ENCODE measurements at places on chromosomes 13 and 19.

GRCh38 chr13:109096101-109096500, 466.7 kb downstream of the MYO16 start:
- no peak for DNase-seq

DNA sequence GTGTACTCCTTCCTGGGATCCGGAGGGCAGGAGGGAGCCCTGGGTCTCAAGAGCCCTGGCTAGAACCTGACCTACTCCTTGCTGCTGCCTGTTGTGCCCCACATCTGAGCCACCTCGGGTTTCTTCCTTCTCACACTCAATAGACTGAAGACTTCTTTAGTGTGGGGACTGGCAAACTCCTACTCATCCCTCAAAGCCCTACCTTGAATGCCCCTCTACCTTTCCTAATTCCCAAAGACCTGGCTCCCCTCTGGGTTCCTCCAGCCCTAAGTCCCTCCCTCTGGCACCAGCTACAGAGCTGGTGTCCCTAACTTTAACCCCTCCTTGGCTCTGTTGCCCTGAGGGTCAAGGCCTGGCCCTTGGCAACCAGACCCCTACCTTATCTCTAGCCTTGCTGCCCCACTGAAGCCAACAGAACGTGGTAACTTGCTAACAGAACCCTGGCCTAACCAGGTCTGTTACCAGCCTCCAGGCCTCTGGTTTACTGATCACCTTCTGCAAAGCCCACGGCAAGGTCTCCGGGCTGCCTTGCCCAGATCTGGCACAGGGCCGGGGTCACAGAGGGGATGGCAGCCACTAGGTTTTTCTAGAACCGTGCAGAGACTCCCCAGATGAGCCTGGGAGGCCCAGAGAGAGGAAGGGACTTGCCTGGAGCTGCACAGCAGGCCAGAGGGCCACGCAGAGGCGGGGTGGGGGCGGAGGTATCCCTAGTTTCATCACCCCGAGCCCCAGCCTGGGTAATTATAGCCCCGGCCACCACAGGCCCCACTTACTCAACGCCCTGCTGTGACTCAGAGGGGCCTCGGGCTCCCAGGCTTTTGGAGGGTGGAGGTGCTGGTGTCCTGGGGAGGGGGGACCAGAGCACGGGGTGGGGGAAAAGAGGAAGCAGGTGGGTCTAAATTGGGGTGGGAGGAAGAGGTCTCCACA, 15.3 kb downstream of the ZBTB7A start:
- DNase-seq = no peak

DNA sequence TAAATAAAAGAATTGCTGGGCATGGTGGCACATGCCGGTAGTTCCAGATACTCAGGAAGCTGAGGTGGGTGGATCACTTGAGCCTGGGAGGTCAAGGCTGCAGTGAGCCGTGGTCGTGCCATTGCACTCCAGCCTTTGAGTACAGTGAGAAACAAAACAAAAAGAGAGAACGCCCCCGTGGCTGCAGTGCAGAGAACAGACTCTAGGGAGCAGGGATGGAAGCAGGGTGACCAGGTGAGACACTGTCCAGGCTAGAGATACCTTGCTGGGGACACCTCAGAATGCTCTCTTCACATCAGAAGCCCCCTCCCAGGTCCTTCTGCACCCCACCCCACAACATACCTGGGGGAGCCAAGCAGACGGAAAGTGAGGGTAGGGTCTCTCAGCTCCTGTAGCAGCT, 24.8 kb downstream of the MAP4K1 start:
- peak; percentile 61 for DNase-seq

- no peak for DNase-seq
Observed at GRCh38 chr13:113528813-113529180, 38.3 kb upstream of the DCUN1D2 start.

GRCh38 chr13:73754727-73755292, 379.4 kb downstream of the KLF12 start:
- peak; percentile 81 for DNase-seq

DNA sequence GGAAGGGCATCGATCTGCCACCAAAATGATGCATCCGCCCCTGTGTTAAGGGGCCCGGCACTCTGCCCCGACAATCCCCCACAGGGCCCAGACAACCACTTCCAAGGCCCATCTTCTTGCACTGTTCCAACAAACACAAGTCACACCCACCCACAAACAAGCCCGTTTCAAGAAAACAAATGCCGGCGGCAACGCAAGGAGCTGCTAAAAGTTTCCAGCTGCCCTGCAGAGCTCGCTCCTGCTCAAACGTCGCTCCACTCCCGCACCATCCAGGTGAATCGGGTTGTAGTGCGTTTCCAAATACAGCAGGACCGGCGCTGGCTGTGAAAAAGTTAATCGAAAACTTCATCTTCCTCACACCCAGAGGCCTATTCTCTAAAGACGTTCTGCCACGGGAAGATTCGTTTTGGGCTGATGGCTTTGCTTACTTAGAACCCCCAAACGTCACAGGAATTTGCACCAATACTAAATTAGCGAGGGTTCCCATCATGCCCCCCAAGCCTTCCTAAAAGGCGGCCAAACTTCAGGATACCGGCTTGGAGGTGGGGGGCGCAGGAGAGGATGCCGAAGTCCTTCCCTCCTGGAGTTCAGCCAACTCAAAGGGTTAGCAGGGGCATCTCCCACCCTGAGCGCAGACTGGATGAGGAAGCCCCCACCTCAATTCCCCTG, 107.4 kb upstream of the DOCK9 start:
- peak; percentile 55 for DNase-seq

DNA sequence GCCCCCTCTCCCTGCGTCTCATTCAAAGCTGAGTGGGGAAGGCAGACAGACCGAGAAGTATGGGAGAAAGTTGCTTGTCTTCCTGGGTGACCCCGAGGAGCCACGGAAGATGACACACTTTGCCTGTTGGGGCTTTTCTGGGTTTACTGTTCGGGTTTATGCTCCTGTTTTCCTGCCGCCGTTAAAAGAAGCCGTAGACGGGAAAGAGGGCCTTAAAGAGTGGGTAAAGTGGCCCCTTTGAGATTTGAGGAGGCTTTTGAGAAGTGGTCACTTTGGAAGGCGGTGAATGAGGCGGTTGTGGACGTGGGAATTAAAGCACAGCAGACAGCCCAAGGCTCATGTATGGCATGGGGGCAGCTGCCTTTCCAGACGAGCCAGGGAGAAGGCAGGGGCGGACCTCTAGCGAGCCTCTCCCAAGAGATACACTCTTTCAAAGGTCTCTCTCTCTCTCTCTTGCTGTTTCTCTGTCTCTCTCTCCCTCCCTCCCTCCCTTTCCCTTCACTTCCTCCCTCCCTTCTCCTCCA, 493 bp upstream of the LHFPL6 start:
- peak; percentile 47 for DNase-seq

- peak; percentile 85 for DNase-seq
Observed at GRCh38 chr19:18388100-18388959, 2.4 kb downstream of the GDF15 start.

GRCh38 chr13:91292630-91293221, 54.8 kb upstream of the MIR17HG start:
- DNase-seq = peak; percentile 3

GRCh38 chr13:112059457-112060281, 7.3 kb upstream of the SOX1 start:
- no peak for DNase-seq

GRCh38 chr13:107803822-107804495, 411.4 kb downstream of the LIG4 start:
- DNase-seq = no peak

- no peak for DNase-seq
Observed at GRCh38 chr13:18951412-18951811, 230.2 kb downstream of the TUBA3C start.

DNA sequence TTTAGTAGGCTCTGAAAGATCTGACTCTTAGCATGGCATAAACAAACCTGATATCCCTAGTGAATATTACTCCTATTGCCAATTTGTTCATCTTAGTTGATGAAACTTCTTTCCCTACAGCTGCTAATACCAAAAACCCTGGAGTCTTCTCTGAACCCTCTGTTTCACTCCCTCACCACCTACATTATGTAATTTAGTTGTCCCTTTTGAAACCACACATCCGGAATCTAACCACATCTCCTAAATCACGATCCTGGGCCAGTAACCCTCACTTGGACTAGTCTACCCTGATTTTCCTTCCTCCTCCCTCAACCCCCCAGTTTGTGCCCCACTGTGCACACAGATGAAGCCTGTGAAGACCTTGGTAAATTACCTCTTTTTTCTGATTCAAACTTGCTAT, 1.2 kb downstream of the ZNF256 start:
- DNase-seq = no peak

GRCh38 chr13:48727241-48728011, 73.7 kb downstream of the CYSLTR2 start:
- DNase-seq = no peak

DNA sequence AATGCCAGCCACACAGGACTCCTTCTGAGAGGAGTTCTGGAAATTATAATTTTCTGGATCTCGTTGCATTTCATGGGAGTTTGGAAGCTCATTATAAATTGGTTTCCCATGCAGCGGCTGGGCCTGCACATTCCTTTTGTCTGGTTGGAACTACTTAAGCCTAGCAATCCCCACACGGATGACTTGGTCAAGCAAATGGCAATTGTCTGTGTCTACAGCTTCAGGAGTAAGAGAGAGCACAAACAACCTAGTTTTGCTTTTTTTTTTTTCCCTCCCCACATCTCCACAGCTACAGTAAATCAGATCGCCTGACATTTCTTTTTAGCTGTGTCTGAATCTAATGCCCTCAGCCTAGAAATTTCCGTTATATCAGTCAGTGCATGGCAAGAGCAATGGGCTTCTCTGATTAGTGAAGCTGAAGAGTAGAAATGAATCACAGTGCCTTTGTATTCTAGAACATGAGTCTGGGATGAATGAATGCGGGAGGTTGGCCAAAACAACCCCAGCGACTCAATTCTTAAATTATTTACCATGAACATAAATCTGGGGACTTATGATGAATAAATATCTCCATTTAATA, 15.1 kb downstream of the PCDH8 start:
- DNase-seq = no peak

DNA sequence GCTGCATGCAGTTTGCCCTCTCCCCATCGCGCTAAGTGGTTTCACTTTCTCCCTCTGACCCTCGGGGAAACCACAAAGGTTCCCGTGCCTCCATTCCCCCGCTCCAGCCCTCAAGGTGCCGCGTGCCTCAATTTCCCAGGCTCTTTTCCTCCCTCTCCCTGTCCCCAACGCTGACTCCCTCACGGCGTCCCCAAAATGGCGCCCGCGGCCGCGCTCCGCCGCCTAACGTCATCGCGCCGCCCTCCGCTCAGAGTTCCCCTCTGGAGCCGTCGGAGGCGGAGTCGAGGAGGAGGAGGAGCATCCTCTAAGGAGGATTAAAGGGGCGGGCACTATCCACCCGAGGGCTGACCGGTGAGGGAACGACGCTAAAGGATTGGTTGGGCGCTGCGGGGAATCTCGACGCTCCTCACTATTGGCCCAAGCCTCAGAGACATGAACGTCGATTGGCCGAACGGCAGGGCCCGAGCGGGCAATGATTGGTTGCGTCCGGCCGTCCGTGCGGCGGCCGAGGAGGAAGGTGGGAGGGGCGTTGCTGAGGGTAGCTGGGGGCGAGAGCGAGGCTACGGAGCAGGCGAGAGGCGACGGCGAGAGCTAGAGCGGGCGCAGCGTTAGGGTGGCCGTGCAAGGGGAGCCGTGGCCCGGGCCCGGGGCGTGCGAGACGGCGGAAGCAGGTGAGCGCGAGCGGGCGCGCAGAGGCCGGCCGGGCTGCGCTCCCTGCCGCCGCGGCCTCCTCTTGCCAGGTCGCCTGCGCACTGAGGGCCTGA, at the start of gene ZNF574:
ZNF574 (plus strand) TSS at position 551 of the 764 bp plus-strand sequence. CDS start 2,441 bp downstream, outside the sequence.
- peak; percentile 100 for DNase-seq

- DNase-seq = peak; percentile 80
Observed at GRCh38 chr19:35975608-35976214, 19.3 kb upstream of the SDHAF1 start.

DNA sequence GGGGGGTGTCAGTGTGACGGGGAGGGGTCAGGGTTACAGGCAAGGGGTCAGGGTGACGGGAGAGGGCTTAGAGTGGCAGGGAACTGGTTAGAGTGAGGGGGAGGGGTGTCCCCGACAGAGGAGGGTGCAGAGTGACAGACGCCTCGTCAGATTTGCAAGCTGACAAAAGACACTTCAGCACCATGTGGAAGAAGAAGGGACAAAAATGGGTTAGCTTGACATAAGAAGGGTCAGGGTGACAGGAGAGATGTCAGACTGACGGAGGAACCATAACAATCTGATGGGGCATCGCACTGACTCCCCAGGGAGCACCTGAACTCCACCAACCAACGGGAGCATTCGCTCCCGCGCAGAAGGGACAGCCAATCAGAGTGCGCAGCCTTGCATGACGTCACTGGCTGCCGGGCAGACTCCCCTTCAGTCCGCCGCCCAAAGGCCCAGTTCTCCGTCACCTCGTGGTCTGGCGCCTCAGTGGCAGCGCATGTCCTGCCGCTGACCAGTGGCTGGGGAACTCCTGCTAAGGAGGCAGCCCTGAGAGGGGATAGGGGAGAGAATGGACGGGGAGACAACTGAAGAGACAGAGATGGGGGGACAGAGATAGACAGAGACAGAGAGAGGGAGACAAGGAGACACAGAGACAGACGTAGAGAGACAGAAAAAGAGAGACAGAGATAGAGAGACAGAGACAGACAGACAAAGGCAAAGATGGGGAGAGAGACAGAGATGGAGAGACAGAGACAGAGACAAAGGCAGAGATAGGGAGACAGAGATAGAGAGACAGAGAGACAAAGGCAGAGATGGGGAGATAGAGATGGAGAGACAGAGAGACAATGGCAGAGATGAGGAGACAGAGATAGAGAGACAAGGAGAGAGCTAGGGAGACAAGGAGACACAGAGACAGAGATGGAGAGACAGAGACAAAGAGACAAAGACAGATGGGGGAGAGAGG, 30.2 kb downstream of the C19orf81 start:
- DNase-seq = peak; percentile 86

DNA sequence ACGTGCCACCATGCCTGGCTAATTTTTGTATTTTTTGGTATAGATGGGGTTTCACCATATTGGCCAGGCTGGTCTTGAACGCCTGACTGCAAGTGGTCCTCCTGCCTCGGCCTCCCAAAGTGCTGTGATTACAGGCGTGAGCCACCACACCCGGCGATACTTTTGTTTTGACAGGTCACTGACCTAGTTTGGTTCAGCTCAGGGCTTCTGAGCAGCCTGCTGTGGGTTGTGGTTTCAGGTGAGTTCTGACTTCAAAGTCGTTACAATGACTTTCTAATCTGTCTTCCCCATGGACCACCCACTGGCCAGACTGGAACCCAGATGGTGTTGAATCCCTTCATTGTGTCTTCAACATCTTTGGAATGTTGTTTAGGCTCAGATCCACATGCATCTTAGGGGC, 73.8 kb downstream of the TRPM4 start:
- no peak for DNase-seq

- no peak for DNase-seq
Observed at GRCh38 chr13:78700121-78700910, 41.4 kb upstream of the OBI1 start.

- DNase-seq = no peak
Observed at GRCh38 chr13:76764429-76764828, 121.8 kb downstream of the KCTD12 start.

GRCh38 chr13:26483546-26483945, 73.9 kb upstream of the WASF3 start:
- no peak for DNase-seq
